SJCRH30 (cell line): ENCODE measurements at places on chromosomes 12 and 14. TPM values are rescaled to one million over a fixed set of nuclear protein-coding genes. Genes with fewer than 3 reads are reported as not detected.

ACOT4 gene
- 0.08 TPM in 1 of 2 replicates, not detected in the other for total RNA-seq

COA8 gene
- total RNA-seq, result 43.0 and 47.2 TPM in 2 replicates

KRT6C gene
- total RNA-seq, result not detected in 2 replicates

SLC5A8 gene
- total RNA-seq, result not detected in 2 replicates

SPATA7 gene
- total RNA-seq, result 5.2 and 6.0 TPM in 2 replicates

DEPDC4 gene
- total RNA-seq, result 4.2 and 5.1 TPM in 2 replicates

DNA sequence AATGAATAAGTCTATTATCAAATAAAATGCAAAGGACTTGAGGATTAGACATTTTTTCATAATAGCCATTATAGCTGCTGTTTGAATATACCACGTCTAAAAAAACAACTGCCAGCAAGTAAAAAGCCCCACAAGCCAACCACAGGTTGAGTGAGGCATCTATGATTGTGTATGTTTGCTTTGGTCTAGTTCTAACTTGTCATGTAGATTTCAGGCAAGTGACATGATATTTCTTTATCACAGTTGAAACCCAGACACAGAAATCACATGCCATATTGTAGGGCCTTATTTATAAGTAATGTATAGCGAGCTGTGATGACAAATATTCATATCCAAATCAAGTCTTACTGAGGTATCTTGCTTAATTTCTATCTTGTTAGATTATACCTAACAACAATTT, 225.8 kb downstream of the EMP1 start:
- H3K36me3 ChIP-seq, result no peaks in the 10 kb centered on the region
- no peaks in the 10 kb centered on the region for H3K27me3 ChIP-seq
- no peak overlapping the region for H3K27ac ChIP-seq
- no peak for DNase-seq

GRCh38 chr12:91871751-91872150, 273.9 kb downstream of the BTG1 start:
- no peak overlapping the region for H3K27ac ChIP-seq
- H3K4me1 ChIP-seq, result no peaks in the 10 kb centered on the region
- H3K36me3 ChIP-seq, result no peaks in the 10 kb centered on the region
- no peaks in the 10 kb centered on the region for H3K27me3 ChIP-seq
- no peak overlapping the region for H3K4me3 ChIP-seq
- DNase-seq, result no peak

DNA sequence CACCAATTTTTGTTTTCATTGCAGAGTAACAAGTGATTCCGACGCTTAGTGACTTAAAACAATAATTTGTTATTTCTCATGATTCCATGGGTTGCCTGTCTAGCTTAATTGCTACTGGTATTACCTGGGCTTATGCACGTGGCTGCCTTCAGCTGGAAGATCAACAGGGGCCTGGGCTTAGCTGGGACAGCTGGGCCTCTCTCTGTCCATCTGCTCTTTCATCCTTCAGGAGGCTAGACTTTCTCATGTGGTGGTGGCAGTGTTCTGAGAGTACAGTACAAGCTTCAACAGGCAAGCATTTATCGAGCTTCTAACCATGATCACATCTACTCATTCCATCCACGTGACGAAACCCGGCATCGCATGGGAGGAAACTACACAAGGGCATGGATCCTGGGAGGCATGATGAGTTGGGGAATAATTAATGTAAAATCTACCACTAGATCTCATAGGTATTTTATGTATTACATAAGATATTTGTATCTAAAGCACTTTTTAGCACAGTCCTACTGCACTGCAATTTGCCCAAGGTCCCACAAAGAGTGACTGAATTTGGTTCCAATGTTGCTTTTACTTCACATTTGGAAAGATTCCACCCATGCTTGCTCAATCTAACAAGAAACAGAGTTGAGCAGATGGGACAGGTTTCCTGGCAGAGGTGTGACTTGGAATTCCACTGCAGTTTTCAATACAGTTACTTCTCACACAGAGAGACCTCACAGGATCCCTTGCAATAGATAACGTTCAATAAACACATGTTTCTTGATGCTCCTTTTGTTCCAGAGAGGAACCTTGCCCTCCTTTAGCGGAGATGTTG, 153.1 kb upstream of the FRMD6 start:
- no peaks in the 10 kb centered on the region for H3K4me1 ChIP-seq
- H3K36me3 ChIP-seq, result no peaks in the 10 kb centered on the region
- no peak overlapping the region for H3K27ac ChIP-seq
- H3K27me3 ChIP-seq, result no peaks in the 10 kb centered on the region
- DNase-seq, result no peak

DNA sequence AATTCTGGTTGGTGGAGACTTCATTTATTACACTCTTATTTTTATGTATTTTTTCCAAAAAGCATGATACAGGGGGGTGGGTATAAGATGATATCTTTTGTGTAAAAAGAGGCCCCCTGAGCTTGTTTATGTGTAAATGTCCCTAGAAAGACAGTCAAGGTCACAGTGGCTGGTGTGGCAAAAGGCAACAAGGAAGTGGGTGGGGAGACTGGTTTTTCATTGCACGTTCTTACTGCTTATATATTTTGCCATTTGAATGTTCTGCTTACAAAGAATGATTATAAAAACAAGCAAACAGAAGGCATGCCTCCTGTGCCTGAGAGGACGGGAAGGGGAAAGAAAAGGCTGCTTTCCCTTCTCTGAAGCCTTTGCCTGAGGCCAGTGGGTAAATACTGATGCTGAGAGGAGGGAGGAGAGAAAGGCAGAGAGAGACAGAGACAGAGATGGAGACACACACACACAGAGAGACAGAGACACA, 24.1 kb upstream of the ADIPOR2 start:
- H3K4me3 ChIP-seq, result no peak overlapping the region
- H3K27ac ChIP-seq, result no peak overlapping the region
- DNase-seq, result no peak
- H3K4me1 ChIP-seq, result peaks cover 10% of the 10 kb centered on the region
- H3K36me3 ChIP-seq, result no peaks in the 10 kb centered on the region

GRCh38 chr14:70208380-70208779, 19.6 kb upstream of the SLC8A3 start:
- H3K4me1 ChIP-seq, result no peaks in the 10 kb centered on the region
- no peak overlapping the region for H3K27ac ChIP-seq
- H3K27me3 ChIP-seq, result no peaks in the 10 kb centered on the region
- DNase-seq, result no peak
- H3K36me3 ChIP-seq, result no peaks in the 10 kb centered on the region
- no peak overlapping the region for H3K4me3 ChIP-seq

DNA sequence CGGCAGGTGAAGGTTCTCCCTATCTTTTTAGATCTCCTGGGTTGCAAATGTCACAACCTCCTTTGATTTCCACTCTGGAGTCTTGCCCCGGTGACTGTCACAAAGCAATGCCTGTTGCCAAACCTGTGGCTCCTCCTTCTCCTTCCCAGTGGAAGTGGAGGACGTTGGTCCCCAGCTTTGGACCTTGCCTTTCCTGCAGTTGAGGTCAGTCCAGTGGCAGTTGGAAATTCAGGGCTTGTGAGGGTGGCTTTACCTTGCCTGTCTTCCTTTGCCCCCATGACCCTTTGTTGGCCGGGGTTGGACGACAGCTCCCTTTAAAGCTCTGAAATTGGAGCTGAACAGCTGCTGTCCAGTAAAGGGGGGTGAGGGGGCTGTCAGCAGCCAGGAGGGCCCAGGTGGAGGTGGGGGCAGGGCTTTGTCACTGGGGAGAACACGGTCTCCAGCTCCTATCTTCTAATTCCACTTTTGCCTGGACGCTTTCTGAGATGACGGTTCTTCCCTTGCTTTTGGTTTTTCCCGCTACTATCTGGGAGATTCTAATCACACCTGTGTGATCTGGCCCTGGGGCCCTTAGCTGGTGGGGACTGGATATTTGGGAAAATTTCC, 4.1 kb downstream of the TEAD4 start:
- peak; percentile 69 for DNase-seq
- peak overlapping the region; percentile 45; the same call in 1 of the 2 replicates for H3K27ac ChIP-seq
- H3K4me3 ChIP-seq, result no peak overlapping the region
- H3K27me3 ChIP-seq, result no peaks in the 10 kb centered on the region
- H3K4me1 ChIP-seq, result peaks cover 19% of the 10 kb centered on the region

DNA sequence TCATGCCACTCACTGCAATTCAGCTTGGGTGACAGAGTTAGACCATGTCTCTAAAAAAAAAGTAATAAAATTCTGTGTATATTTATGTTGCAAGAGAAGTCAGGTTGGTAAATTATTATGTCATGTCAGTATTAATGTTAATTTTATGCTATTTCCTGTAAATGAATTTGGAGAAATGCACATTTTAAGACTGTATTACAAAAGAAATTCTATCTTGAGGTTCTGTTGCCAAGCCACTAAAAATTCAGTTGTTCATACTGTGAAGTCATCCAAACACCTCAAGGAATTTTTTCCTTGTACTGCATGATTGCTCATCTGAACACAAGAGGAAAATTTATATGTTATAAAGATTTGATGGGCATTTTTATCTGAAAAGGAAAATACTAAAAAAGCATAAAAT, 23.3 kb upstream of the HMGA2 start:
- H3K4me3 ChIP-seq, result no peak overlapping the region
- no peaks in the 10 kb centered on the region for H3K27me3 ChIP-seq
- no peaks in the 10 kb centered on the region for H3K4me1 ChIP-seq
- H3K36me3 ChIP-seq, result 0 out of 2 replicates have a peak, but pooled peaks cover 2% of the 10 kb centered on the region
- H3K27ac ChIP-seq, result no peak overlapping the region

DNA sequence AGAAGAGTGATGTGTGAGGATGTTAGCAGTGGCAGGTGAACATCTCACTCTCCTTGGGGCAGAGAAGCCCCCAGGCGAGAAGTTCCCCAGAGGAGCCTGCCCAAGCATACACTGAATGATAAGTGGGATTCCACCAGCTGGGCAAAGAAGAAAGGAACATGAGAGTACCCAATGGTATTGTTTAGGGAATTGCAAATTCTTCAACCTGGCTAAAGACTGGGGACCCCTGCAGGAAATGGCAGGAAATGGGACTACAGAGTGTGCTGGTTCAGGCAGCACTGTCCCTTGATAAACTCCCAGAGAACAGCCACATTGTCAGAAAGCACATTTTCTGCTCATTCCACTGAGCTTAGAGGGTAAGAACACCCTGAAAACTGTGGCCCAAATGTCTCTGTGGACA, 121.3 kb downstream of the RPS29 start:
- no peak overlapping the region for H3K4me3 ChIP-seq
- H3K4me1 ChIP-seq, result no peaks in the 10 kb centered on the region
- no peaks in the 10 kb centered on the region for H3K36me3 ChIP-seq
- H3K27ac ChIP-seq, result no peak overlapping the region
- DNase-seq, result peak; percentile 16
- H3K27me3 ChIP-seq, result no peaks in the 10 kb centered on the region

- DNase-seq, result no peak
- no peak overlapping the region for H3K27ac ChIP-seq
- H3K4me1 ChIP-seq, result no peaks in the 10 kb centered on the region
- H3K36me3 ChIP-seq, result no peaks in the 10 kb centered on the region
- peaks cover 52% of the 10 kb centered on the region for H3K27me3 ChIP-seq
Measured at GRCh38 chr12:2348482-2348852, 295.7 kb downstream of the CACNA1C start.

DNA sequence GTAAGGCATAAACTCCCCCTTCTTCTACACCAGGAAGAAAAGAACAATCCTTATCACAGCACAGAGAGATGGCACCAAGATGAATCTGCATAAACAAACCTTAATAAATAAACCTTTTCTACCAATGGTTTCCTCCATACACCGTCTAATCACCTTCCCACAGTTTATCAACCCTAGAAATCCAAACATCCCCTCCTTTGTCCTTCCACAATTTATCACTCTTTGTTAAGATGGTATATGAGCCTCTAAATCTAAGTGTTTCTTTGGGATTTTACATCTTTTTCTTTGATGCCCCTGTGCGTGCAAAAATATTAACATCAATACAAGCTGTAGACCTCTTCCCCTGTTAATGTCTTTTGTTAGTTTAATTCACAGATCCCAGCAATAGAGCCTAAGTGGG, 12.5 kb downstream of the DICER1 start:
- no peak for DNase-seq
- H3K4me3 ChIP-seq, result no peak overlapping the region
- no peaks in the 10 kb centered on the region for H3K27me3 ChIP-seq
- peaks cover 23% of the 10 kb centered on the region for H3K36me3 ChIP-seq

- peaks cover 25% of the 10 kb centered on the region for H3K4me1 ChIP-seq
- no peak overlapping the region for H3K27ac ChIP-seq
- H3K4me3 ChIP-seq, result no peak overlapping the region
- no peak for DNase-seq
- no peaks in the 10 kb centered on the region for H3K36me3 ChIP-seq
Measured at GRCh38 chr14:100393906-100394732, 71.0 kb downstream of the SLC25A47 start.

- no peaks in the 10 kb centered on the region for H3K27me3 ChIP-seq
- H3K4me3 ChIP-seq, result no peak overlapping the region
- DNase-seq, result peak; percentile 98
- no peaks in the 10 kb centered on the region for H3K36me3 ChIP-seq
Measured at GRCh38 chr14:105499256-105500035, 8.4 kb downstream of the TEDC1 start.

GRCh38 chr14:80498533-80498932, 287.2 kb upstream of the DIO2 start:
- H3K4me1 ChIP-seq, result 0 out of 2 replicates have a peak, but pooled peaks cover 3% of the 10 kb centered on the region
- H3K27ac ChIP-seq, result no peak overlapping the region
- no peak for DNase-seq
- no peaks in the 10 kb centered on the region for H3K36me3 ChIP-seq
